ENCODE measurements at places on chromosomes 1 and 21.

GRCh38 chr1:211495584-211495983 lies 3.6 kb upstream of the RD3 start:
- no peak for DNase-seq

DNA sequence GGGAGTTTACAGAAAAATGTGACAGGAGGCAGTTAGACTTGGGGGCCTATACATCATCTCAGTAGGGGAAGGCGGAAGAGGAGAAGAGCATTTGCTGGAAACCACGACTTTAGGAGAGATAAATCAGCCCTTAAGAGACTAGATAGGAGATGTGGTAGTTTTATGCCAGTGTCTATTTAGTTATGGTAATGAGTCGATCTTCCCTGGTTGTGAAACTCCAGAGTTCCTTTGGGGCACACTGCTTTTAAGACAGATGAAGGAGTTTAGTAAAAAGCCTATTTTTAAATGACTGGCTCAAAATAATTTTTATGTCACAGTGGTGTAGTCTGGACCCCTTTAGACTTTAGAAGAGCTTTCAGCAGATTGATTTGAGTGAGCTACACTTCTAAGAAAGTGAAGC lies 7.8 kb downstream of the PGM1 start:
- DNase-seq: no peak

GRCh38 chr1:94963864-94964263 lies 37.0 kb upstream of the CNN3 start:
- DNase-seq: no peak

DNA sequence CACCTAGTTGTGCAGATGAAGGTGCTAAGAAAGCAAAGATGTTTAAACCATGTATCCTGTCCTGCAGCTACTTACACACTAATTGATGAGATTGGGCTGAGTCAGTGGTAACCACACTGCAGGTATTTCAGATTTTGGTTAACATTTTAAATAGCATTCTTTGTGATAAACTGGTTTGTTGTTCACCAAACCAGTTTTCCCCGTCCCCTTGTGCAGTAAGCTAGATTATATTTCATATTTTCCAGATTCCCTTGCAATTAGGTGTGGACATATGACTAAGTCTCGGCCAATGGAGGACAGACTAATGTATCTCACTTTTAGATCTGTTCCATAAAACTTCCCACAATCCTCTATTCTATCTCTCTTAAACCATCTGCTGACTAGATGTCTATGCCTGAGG lies 320.4 kb downstream of the RWDD3 start:
- DNase-seq: no peak

DNA sequence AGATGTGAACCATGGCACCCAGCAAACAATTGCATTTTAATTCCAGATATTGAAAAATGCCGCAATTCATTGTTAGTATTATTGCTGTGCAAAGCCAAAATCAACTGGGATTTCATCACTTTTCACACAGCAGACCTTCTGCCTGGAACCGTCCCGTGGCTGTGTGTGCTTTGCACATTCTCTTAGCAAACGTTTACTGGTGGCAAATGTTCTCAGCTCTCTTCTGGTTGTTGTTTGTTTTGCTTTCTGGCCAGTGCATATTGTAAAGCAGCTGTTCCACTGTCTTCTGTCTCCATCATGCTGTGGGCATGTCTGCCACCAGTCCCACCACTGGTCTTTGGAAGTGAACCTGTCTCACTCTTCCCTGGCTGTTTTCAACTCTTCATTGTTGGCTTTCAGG lies 19.8 kb upstream of the TTLL10 start:
- DNase-seq: no peak

GRCh38 chr1:97270508-97271307 lies 549.1 kb downstream of the PTBP2 start:
- no peak for DNase-seq

DNA sequence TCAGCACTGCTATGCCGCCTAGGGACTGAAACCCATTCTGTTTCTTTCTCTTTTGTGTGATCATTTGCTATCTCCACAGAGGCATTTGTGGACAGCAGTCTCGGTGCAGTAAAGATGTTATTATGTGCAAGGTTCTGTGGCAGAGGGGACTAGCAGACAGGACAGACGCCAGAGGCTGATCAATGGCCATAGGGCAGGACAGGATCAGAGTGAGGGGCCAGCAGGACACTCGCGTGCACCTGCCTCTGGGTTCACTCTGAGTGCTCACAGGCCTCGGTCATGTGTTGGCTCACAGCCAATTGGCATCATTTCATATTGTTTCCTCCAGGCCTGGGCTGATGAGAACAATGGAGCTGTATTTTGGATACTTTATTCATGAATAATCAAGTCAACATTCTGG lies 212.6 kb downstream of the TGFB2 start:
- no peak for DNase-seq

Data from stimulated activated CD8-positive, alpha-beta memory T cell treated with anti-CD3 and anti-CD28 coated beads, Interleukin-4, amount 100 ng/mL, for 4 hours (primary cell).